ENCODE measurements at places on chromosomes 12 and 14. TPM values are rescaled to one million over a fixed set of nuclear protein-coding genes. Genes with fewer than 3 reads are reported as not detected.

The PIWIL1 gene
- total RNA-seq: not detected

GRCh38 chr14:34971801-34972200, 11.0 kb upstream of the SRP54 start:
- peak; percentile 58 for DNase-seq

- DNase-seq: peak; percentile 12
Observed at GRCh38 chr14:70086685-70087379, 101.9 kb downstream of the SLC8A3 start.

The C3AR1 gene
- total RNA-seq: 7.1 TPM

GRCh38 chr12:66709893-66710292, 31.0 kb upstream of the GRIP1 start:
- no peak for DNase-seq

GRCh38 chr12:59742841-59743240, 147.0 kb downstream of the SLC16A7 start:
- DNase-seq: peak; percentile 66

The ANO4 gene
- 41.3 TPM for total RNA-seq

The RASAL1 gene
- 0.43 TPM for total RNA-seq

DNA sequence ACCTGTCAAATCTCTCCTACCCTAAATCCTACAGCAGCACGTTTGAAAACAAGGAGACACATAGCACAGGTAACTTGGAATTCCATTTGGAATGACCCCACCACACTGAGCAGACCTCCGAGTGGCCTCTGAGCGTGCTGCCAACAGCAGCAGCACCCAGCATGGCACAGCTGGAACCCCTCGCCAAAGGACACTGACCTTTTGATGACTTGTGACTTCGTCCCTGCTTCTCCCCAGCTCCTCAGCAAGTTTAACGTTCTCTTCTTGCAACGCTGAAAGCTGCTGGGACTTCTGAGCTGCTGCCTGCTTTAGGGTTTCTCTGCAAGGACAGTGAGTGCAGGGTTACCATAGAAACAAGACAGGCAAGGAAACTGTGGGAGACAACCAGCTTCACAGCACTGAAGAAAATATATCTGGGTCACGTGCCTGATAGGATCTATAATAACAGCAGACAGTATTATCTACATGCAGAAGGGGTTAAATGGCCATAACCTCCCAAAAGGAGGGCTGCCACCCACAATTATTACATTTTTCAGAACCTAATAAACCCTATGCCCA, 43.3 kb upstream of the VPS33A start:
- no peak for DNase-seq

The TEX52 gene
- not detected for total RNA-seq

The KRT71 gene
- total RNA-seq: not detected

DNA sequence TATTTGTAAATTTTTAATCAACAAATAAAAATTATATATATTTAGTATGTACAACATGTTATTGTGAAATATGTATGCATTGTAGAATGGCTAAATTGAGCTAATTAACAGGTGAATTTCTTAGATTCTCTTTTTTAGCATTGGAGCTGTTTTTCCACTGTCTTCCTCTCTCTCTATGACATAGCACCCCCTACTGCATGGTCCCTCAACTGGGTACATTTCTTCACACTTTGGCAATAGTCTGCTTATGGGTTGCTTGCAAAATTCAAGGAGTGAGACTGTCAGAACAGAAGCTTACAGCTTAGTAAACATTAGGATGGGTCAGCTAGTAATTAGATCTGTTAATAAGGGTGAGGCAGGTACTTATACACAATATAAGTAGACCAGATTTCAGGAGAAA, 658.5 kb upstream of the MGAT4C start:
- DNase-seq: peak; percentile 34

- DNase-seq: no peak
Observed at GRCh38 chr14:22546722-22547071, 42.3 kb downstream of the DAD1 start.

The GAPDH gene
- total RNA-seq: 5,151 TPM

DNA sequence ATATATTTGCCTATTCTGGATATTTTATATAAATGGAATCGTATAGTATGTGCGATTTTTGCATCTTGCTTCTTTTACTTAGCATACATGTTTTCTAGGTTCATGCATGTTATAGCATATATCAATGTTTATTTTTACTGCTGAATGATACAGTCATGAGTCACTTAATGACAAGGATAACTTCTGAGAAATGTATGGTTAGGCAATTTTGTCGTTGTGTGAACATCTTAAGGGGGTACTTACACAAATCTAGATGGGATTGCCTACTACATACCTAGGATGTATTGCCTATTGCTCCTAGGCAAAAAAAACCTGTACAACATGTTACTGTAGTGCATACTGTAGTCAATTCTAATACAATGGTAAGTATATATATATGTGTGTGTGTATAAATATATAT, 8.8 kb downstream of the USP15 start:
- DNase-seq: peak; percentile 65

The TSHR gene
- not detected for total RNA-seq

GRCh38 chr14:64510825-64511671, 6.5 kb downstream of the ZBTB1 start:
- peak; percentile 35 for DNase-seq

DNA sequence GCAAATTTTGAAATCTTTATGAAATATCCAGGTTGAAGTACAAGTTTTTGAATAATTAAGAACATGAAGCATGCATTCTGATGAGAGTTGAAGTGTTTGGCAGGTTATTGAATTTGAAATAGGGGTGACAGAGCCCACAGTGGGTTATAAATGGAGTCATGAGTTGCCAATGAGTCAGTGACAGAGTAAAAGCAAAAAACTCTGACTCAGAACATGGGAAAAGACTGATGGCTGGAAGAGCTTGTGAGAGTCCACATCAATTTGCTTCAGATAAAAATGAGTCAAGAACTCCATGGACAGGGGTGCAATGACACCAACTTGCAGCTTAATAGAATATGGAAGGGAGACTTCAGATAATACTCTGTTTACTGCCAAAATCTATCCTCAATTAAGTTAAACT, 105.3 kb downstream of the SLC6A15 start:
- peak; percentile 49 for DNase-seq

DNA sequence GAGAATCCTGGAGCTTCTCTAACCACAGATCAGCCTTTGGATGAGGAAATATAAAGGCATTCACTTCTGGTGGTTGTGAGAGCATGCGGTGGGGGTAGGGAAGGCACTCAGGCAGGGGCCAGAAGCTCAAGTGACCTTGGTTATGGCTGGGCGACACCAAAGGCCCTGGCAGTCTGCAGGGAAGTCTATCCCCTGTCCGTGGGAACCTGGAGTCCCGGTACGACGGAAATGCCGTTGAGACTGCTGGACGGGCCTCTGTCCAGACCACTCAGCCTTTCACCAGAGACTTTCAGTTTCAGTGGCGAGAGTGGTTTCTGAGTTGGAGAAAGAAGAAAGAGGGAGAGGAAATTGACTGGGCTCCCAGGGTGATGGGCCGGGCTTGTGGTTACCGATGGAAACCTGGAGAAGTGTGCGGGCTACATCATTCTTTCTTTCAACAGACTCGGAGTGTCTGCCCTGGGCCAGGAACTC, 20.9 kb downstream of the ISCA2 start:
- peak; percentile 94 for DNase-seq

- DNase-seq: no peak
Observed at GRCh38 chr14:100738269-100738691, 11.6 kb downstream of the DLK1 start.

DNA sequence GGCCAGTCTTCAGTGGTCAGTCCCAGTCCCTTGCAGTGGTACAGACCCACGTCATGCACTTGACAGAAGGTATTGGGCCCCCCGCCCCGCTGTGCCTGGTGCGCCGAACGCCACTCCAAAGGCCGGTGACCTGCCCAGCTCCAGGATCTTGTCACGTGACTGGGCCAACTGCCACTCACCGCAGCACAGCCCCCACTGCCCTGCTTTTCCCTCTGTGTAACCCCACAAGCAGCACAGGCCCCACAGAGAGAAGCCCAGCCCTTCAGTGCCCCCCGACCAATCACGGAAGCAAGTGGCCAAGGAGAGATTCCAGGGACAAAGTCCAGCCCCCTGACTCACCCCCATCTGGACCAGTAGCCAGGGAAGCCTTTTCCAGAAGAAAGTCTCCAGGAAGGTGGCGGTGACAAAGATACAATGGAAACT, 498 bp downstream of the GPR132 start:
- peak; percentile 64 for DNase-seq

DNA sequence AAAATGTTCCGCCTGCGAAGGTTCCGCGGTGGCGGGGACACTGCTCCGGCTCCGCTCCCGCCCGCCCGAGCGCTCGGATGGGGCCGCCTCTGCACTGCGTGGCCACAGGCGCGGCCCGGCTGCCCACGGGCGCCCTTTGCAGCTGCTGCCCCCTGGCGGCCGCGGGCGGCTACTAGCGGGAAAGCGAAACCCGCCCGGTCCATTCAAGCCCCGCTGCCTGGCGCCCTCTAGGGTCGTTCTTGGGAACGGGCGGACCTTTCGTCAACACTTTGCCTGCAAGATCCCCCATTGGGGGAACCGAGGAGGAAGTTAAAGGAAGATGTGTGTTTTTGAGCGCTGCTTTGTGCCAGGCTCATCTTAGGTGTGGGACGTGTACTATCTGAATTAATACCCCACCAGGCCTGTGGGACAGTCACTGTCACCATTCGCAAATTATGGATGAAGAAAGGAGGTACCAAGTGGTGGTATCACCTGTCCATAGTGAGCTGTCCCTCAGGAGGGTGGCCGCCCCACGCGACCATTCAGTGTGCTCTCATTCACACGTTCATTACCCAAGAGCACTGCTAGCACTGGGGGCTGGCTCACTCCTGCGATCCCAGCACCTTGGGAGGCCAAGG, 19.4 kb downstream of the GPR132 start:
- DNase-seq: no peak

DNA sequence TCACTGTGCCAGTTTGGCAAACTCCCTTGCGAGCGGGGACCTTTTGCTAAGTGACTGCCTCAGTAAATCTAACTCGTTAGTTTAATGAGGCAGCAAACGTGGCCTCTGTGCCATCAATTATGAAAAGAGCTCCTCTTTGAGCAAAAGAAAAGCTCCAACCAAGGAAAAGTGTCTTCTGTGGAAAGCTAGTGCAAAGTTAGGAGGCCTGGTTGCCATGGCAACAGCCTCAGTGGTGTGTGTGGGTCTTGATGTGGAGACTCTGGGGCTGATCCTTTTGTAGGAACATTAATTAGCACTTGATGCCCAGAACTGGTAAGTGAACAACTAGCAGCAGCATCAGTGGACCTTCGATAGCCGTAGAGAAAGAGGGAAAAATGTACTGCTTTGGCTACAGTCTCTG, 145.7 kb downstream of the CHST11 start:
- DNase-seq: no peak

The TAS2R50 gene
- total RNA-seq: 0.60 TPM

DNA sequence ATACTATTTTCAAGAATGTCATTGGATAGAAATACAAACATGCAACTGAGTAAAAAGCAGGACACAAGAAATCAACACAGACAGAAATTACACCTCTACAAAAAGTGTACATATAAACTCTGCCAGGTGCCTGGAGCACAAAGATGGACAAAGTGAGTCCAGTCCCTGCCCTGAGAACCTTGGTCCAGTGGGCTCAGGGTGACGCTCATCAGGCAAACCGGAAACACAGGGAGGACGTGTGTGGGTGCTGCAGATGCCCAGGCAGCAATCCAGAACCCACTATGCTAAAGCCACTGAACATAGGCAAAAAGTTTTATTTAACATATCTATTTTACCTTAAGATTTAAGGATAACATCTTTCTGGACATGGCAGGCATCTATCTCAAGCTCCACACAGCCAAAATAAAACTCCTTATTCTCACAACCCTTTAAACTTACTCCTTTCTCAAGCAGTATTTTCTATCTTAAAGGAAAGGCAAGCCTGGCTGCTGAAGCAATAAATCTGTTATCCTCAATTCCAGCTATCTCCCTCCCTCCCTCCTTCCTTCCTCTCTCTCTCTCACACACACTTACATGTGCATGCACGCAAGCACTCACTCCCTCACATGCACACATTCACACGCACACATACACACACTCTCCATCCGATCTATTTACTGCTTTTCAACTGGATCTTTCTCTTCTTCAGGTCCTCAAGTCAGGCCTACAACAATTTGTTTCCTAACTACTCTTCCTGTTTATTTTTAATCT, 10.2 kb downstream of the PPP1R13B start:
- DNase-seq: no peak

DNA sequence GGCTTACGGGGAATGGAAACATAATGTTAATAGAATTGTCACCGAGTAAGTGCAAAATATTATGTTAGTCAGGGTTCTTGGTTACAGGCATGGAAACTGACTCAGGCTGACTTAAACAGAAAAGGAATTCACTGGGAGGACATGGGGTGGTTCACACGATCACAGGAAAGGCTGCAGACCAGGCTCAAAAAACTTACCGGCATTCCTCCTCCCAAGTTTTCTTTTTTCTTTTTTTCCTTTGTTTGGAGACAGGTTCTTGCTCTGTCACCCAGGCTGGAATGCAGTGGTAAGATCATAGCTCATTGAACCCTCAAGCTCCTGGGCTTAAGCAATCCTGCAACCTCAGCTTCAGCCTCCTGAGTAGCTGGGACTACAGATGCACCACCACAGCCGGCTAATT, 11.9 kb upstream of the UBE2N start:
- peak; percentile 67 for DNase-seq

The TAS2R20 gene
- total RNA-seq: 0.57 TPM

GRCh38 chr12:53974084-53975063, at the start of gene HOTAIR:
Gene HOTAIR, minus strand, starts transcription at chr12:53974954.
- no peak for DNase-seq

The COL2A1 gene
- total RNA-seq: 11.2 TPM

The SLCO1A2 gene
- total RNA-seq: 0.05 TPM

The FOXG1 gene
- 0.18 TPM for total RNA-seq

The P2RX2 gene
- not detected for total RNA-seq

The SOCS4 gene
- 30.5 TPM for total RNA-seq

GRCh38 chr14:70830998-70831781, 21.9 kb upstream of the MAP3K9 start:
- DNase-seq: no peak

GRCh38 chr14:74956280-74957072, 1.1 kb upstream of the PGF start:
- DNase-seq: no peak

The PPP4R4 gene
- 6.0 TPM for total RNA-seq

- no peak for DNase-seq
Observed at GRCh38 chr12:113130457-113131135, 5.0 kb downstream of the RASAL1 start.

DNA sequence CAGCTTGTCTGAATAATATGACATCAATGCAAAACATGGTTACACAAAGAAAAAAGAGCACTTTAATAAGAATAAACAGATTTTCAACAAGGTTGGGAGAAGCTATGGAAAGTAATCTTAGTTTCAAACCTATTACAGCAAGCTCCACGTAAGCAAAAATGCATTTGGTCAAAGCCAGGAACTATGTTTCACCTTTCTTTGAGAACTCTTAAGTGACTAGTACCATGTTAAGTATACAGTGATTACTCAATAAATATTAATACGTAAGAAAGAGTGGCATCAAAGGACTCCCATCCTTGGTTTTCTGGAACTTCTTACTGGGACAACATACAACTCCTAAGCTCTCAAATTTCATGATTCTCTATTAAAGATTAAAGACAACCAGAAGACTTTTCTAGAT, 80.7 kb downstream of the ABCC9 start:
- no peak for DNase-seq

The NOS1 gene
- not detected for total RNA-seq
